NCI-H345 (cell line): ENCODE measurements at places on chromosomes 11 and 22.
A peak's percentile ranks its signal among the peaks of the same experiment; 100 is the strongest.

- peak; percentile 86 for DNase-seq
These were observed 26.7 kb downstream of the ZBTB16 start for GRCh38 chr11:114085965-114086793.

- DNase-seq, result peak; percentile 3
These were observed 191.0 kb upstream of the LARGE1 start for GRCh38 chr22:34111210-34111824.

DNA sequence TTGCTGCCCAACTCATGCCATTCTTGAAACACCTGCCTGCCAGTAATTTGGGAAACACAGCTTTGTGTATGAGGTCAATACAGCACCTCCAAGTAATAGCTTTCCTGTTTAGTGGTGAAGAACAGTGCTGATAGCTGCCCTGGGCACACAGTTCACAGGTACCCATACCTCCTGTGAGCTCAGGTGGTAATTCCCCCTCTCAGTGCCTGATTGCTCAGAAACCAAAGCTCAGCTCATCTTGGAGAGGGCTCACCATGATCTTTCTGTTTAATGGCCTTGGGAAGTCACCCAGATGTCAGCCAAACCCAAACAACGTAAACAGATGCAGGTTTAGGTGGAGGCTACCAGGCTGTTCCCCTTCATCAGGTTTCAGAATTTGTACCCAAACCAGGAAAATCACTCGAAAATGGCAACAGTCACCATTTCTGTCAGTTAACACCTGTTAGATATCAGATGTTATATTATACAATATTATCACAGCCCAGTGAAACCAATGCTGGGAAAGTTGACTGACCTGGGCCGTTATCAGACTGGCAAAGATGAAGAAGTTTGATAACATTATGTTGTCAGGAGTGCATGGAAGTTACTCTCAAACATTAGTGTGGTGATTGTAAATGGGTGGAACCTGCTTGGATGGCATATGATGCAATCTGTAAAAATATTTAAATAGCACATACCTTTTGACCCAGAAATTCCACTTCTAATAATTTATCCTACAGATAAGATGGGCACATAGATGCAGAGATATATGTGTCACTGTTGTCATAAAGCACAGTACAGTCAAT lies 18.9 kb downstream of the VSTM5 start:
- DNase-seq, result no peak

GRCh38 chr11:23551706-23552105 lies 691.4 kb upstream of the CCDC179 start:
- DNase-seq, result no peak

- DNase-seq, result no peak
These were observed 85.4 kb downstream of the MICAL2 start for GRCh38 chr11:12195768-12196167.

GRCh38 chr11:126083829-126084607 lies 21.4 kb upstream of the CDON start:
- peak; percentile 65 for DNase-seq

GRCh38 chr11:128575174-128575960 lies 12.0 kb downstream of the ETS1 start:
- DNase-seq, result no peak

DNA sequence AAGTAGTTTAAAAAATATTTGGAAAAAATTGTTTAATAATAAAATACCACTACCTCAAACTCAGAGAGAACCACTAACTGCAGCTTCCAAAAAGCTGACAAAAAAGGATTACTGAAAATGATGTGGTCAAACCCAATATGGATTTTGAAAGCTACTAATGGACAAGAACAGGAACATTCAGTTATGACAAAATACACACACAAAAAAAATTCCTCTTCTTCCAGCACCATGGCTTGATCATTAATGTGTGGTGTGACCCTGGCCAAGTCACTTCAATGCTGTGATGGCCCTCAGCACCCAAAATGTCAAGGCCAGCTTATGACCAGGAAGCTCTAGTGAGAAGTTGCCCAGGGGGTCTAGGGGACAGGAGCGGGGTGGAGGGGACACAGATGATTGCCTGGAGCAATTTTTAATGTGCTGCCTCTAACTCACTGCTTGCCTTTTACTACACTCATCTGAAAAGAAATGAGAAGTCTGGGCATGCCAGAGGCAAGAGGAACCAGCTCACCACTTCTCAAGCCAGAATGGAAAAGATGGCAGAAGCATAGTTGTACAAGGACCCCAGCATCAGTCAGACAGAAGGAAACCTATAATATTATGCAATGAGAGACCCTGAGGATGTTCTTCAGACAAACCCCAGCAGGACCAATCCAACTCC lies 2.2 kb downstream of the SMCO4 start:
- DNase-seq, result no peak

- DNase-seq, result no peak
These were observed 6.0 kb downstream of the KMT2A start for GRCh38 chr11:118442301-118442700.
